GM03348 (cell line): ENCODE measurements at places on chromosomes 6 and 20.
A peak's percentile ranks its signal among the peaks of the same experiment; 100 is the strongest.

DNA sequence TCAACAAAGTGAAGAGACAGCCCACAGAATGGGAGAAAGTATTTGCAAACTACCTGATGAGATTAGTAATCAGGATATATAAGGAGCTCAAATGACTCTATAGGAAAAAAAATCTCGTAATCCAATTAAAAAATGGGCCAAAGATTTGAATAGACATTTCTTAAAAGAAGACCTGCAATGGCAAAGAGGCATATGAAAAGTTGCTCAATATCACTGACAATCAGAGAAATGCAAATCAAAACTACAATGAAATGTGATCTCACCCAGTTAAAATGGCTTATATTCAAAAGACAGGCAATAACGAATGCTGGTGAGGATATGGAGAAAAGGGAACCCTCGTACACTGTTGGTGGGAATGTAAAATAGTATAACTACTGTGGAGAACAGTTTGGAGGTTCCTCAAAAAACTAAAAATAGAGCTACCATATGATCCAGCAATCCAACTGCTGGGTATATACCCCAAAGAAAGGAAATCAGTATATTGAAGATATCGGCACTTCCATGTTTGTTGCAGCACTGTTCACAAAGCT is 65.0 kb downstream of the TOX2 start:
- DNase-seq = no peak

- DNase-seq = no peak
These were observed 644.3 kb upstream of the AGPAT4 start for GRCh38 chr6:161918109-161918531.

DNA sequence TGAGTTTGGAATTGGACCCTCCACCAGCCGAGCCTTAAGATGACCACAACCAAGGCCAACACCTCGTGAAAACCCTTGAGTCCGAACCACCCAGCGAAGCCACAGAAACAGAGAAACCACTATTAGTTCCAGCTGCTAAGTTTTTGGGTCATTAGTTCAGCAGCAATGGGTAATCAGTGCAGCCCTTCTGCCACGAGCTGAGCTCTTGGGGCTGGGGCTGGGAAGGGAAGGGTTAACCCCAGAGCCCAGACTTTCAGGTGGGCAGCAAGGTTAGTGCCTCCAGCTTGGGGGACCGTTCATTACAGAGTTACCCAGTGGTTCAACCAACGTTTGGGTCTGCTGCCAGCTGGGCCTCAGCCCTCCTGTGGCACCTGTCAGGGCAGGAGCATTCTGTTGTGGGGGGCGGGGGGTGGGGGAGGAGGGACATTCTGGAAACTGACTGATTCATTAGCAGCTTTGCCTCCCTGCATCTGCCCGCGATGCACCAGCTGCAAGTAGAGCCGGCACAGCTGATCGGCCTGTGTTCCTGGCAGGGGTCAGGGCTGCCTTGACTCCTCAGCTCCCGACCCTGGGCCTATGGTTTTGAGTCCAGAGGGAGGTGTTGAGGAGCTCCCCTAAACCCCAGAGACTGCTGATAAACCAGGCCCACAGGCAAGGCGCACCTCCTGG is 52.7 kb downstream of the TGM2 start:
- no peak for DNase-seq

DNA sequence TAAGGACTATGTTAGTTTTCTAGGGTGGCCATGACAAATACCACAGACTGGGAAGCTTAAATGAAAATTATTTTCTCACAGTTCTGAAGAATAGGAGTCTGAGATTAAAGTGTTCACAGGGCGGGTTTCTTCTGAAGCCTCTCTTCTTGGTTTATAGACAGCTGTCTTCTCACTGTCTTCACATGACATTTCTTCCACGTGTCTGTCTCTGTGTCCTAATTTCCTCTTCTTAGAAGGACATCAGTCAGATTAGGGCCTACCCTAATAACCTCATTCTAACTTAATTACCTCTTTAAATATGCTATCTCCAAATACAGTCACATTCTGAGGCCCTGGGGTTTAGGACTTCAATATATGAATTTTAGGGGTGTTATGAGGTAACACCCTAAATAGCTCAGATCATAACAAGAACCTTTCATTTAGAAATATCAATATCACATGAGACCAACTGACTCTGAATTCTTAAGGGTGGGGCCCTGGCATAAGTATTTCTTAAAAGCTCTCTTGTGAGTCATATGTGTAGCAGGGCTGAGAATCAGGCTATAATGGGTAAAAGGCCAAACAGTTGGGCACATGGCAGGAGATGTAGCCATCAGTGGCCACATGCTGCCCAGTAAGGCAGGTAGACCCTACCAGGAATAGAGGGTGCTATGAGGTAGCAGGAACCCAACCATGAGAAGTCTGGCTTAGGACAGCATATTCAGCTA is 62.0 kb upstream of the TENT5A start:
- peak; percentile 47 for DNase-seq

GRCh38 chr20:59104831-59105230 is 58.8 kb upstream of the ZNF831 start:
- DNase-seq = no peak

GRCh38 chr20:62054451-62054953 is 11.2 kb downstream of the TAF4 start:
- DNase-seq = no peak

DNA sequence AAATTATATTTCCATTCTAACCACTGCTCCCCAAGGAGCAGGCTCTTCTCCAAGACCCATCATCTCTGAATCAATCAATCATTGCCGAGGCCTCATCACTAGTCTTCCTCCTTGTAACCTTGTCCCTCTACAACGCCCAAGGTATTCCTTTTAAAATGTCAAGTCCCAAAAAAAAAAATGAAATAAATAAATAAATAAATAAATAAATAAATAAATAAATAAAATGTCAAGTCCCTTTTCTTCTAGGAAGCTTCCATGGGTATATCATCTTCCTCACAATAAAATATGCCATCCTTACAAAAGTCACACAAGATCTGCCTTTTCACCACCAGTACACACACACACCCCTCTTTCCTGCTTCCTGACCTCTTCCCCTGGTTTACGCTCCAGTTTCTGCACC is 57.6 kb downstream of the JAG1 start:
- no peak for DNase-seq

- peak; percentile 83 for DNase-seq
These were observed 95.5 kb downstream of the THBS2 start for GRCh38 chr6:169158174-169158573.

- DNase-seq = peak; percentile 61
These were observed 442.6 kb upstream of the MARCKS start for GRCh38 chr6:113414511-113414910.

GRCh38 chr20:23880417-23880816 is 869 bp upstream of the CST5 start:
- no peak for DNase-seq

DNA sequence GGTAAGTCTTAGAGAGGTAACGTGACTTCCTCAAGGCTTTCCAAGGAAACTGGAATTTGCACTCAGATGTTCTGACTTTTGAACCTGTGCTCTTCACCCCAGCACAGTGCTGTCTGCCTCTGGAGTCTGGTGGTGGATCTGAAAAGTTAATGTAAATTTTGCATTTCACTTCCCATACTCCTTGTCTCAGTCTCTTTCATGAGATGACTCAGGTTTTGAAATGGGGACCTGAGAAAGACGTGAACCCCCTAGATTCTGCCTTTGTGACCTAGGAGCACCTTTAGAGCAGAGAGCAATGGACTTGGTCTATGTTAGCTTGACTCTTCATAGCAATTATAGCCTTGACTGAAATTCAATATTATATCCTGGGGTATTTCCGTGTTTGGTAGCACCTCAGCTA is 223.0 kb downstream of the QKI start:
- DNase-seq = no peak

DNA sequence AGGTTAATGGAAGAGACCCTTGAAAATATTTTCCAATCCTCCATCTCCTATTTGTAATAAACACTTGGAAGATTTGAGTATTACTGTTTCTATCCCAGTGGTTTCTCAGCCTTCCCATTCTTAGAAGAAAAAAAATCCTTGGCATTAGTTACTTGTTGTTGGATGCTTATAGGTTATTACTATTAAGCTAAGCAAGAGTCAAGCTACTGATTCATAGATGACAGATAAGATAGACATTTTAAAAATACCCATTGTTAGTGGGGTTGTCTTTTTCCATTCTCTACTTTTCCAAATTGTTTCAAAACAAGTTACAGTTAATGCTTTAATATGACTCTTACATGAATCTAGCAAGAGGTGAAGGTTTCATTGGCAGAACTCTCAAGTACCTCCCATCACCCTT is 158.5 kb downstream of the HIVEP2 start:
- no peak for DNase-seq

DNA sequence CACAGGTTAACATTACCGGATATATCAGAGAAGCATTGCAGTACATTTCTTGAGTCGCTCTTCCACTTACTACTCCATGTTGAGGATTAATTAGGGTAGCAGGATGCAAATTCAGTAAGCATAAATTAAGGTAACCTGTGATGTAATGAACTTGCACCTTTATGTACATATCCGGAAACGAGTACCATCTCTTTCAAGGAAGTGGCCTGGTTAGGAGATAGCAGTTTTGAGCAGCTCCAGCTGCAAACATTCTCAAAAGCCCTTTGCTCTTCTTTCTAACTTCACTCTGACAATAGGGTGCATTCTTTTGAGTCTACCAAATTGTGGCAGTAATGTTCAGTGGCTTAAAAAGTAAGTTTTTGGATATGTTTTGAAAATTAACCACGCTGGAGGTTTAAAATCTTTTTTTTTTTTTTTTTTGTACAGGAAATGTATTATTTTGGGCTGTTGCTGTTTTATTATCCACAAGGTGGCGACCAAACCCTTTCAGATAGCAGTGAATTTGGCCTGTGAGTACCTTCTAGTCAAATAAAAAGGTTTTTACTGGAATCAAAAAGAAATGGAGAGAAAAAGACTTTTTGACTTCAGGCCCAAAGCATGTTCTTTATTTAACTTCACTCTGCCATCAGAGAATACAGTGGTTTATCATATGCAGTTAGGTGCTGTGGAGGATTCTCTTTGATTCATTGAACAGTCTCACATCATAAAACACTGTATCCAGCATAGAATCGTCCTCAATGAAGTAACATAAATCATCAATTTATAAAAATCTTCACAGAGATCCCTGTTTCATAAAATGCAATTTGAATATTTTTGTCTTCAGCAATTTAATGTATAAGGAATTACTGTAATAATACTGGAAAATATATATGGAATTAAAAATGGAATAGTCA is 8.9 kb downstream of the FAM217B start:
- DNase-seq = peak; percentile 52

DNA sequence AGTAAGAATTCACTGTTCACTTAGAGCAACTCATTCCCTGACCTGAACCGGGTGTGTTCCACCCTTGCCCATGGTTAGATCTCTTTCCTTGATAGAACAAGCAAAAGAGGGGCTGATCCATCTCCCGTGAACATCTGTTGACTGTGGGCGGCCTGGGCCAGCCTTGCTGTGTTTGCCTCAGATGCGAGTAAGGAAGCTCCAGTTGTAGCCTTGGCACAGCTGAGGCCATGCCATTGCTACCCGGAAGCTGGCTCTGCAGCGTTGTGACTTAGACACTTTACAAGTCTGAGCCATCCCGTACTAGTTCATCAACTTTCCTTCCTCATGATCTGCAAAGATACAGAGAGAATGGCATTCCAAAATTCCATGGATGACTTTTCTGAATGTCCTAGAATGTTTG is 139.0 kb downstream of the MAP3K4 start:
- no peak for DNase-seq

DNA sequence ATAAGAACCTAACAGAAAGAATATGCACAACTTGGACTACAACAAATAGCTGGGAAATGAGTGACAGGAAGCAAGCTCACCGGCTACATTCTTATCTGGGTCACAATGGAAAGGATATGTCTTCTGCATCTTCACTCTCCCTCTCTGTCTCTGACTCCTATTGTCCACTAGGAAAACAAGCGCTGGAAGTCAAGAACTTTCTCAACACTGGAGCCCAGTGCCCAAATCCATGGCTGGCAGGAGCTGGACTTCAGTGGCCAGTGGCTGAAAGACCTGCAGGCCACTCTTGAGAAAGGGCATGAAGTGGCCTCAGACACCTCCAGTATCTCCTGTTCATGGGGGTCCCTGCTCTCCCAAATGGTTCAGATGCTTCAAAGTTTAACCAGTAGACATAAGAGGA is 62.0 kb downstream of the FAM50B start:
- DNase-seq = no peak

GRCh38 chr6:25354078-25354932 is 75.1 kb downstream of the CARMIL1 start:
- DNase-seq = peak; percentile 61

DNA sequence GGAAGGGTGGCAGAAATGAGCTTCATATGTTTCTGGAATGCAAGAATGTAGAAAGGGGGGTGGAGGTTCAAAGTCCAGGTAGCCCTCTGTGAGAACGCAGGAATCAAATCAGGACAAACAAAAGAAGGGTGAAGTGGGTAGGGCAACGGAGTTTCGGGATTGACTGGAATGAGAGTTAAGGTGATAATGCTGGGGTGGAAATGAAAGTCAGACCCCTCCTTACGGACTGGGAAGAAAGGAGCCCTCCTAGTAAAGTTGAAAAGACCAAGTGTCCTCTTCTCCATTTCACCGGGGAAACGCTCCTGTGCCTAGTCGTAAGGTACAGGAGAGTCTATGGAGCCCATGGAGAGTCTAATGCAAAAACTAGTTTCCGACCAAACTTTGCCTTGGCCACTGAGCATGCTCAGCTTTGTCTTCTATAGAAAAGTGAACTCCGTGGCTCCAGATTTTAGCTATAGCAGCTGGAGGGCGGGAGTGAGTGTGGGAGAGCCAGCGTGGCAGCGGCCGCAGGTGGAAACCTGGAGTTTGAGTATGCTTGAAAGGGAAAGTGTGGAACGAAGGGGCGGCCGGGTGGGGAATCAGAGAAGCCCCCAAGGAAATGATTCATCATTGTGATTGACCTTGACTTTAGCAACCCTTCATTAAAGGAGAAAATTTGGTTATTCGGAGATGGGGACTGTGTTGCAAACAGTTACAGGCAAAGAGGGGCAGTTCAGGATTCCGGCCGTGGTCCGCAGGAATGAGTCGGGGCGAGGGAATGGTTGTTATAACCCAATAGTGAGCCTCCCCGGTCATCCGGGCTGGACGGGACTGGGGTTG is 1.3 kb upstream of the LRRC1 start:
- peak; percentile 49 for DNase-seq

GRCh38 chr6:20438462-20439070 is 36.9 kb downstream of the E2F3 start:
- DNase-seq = no peak

- DNase-seq = no peak
These were observed 1.1 kb upstream of the FAXC start for GRCh38 chr6:99350573-99350972.

DNA sequence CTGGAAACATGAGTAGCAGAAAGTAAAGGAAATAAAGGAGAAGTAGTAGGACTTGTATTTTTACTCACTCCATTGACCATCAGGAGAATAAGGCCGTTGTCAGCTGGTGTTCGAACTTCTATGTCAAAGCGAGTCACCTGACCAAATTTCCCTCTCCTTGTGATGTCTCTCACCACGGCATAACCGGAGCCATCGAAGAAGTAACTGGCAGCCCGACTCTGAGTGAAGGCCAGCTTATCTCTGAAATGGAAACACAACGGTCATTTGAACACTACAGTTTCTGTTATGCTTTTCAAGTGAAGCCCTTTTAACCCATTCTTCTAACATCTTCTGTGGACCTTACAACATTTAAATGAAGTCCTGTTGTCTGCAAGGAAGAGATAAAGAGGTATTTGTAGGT is 51.7 kb downstream of the FAM229B start:
- no peak for DNase-seq

GRCh38 chr20:12838261-12838866 is 170.4 kb upstream of the SPTLC3 start:
- DNase-seq = no peak
